ENCODE measurements at places on chromosomes 1 and 21.

- no peak for DNase-seq
Observed at GRCh38 chr1:26289158-26290059, 9.5 kb downstream of the SH3BGRL3 start.

GRCh38 chr1:151703813-151704212 lies 12.8 kb downstream of the CELF3 start:
- no peak for DNase-seq

- no peak for DNase-seq
Observed at GRCh38 chr1:94819945-94820746, at the start of gene SLC44A3. Gene SLC44A3 (plus strand): TSS chr1:94820357. CDS start chr1:94820452, 95 bp downstream.

DNA sequence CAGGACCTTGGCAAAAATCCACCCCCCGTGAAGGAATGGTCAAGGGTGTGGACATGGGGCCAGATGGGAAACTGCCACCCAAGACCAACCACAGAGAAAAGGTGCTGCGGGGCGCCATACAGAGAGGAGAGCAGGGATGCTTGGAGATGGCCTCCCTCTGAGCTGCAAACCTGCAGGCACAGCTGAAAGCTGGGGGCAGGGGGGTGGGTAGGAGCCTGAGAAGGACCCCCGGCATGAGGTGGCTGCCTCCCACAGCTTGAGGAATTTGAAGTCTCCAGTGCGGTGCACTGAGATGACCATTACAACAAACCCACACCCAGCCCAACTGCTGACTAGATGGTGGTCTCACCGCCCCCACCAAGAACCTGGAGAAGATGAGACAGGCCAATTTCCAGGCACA lies 84.8 kb downstream of the WDR4 start:
- no peak for DNase-seq

DNA sequence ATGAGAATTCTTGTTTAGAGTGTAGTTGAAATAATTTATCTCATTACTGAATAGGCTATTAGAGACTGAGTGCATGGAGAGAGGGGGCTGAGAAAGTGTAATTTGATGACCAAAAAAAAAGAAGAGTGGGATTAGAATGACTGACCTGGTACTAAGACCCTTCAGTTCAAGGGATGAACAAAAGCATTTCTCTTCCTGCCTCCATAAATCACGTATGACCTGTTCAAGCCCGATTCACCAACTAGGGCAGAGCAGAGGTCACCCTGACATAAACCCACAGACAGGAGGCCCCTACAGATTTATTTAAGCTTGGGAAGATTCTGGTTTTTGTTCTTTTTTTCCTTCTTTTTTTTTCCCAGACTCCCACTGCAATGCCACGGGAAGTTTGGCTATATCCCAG lies 123.7 kb upstream of the COP1 start:
- DNase-seq = no peak

GRCh38 chr1:108016451-108016920 lies 51.5 kb upstream of the VAV3 start:
- DNase-seq = no peak

DNA sequence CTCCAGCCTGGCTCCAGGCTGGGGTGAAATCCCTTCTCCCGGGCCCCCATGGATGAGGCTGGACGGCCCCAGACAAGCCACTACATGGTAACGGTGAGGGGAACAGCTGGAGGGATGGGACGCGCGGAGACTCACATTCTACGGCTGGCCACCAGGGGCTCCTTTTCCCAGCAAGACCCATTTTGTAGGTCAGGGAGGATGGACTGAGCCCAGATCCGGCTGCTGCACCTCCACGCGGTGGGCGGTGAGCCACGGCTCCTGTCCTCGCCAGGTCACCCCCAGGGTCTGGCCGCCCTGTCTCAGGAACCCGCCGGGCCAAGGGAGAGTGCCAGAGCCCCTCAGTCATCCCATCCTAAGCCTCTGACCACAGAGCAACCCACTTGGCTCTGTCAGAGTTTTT lies 75.0 kb upstream of the ACTRT2 start:
- DNase-seq = no peak

GRCh38 chr1:113057006-113057405 lies 16.0 kb upstream of the LRIG2 start:
- no peak for DNase-seq

GRCh38 chr1:177340601-177341067 lies 169.9 kb downstream of the BRINP2 start:
- DNase-seq = no peak

DNA sequence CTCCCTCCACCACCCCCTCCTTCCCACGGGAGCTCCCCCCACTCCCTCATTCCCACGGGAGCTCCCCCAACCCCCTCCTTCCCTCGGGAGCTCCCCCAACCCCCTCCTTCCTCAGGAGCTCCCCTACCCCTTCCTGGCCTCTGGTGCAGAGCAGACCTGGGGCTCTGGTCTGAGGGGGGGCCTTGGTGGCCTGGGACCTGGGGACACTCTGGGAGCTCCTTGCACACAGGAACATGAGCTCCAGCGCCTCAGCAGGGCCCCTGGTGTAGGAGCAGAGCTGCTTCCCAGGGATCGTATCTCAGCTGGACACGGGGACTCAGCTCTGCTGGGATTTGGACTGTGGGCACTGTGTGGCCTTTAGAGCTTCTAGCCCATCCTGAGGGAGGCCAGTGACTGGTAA lies 19.7 kb upstream of the PRSS38 start:
- no peak for DNase-seq

- no peak for DNase-seq
Observed at GRCh38 chr1:227765261-227766014, 30.2 kb downstream of the SNAP47 start.

DNA sequence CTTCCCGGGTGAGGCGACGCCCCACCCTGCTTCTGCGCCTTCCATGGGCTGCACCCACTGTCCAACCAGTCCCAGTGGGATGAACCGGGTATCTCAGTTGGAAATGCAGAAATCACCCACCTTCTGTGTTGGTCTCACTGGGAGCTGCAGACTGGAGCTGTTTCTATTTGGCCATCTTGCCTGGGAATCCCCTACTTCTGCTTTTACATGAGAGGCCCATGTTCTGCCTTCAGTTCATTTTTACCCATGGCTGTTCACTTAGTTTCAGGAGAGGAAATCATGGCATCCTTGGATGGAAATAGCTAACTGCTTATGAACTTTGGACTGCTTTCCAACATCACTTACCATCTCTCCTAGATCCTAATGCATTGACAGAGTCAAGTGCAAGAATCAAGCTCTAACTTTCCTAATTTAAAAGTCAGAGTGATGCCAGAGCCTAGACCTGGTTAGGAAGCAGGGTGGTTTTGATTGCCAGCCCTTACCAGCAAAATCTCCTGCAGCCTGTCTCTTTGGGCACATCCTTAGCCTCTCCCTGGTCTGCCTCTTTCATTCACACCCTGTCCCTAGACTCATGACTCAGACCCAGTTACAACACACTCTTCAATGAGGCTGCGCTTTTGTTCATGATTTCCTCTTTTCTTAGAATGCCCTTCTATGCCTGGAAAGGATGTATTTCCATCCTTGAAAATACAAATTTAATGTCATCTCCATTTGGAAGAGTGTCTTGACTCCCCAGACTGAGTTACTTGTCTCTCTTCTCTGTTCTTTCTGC lies 137.2 kb downstream of the KCTD3 start:
- no peak for DNase-seq

- DNase-seq = no peak
Observed at GRCh38 chr1:244757091-244757939, 78.1 kb upstream of the COX20 start.

GRCh38 chr1:173392895-173393658 lies 84.1 kb upstream of the PRDX6 start:
- no peak for DNase-seq

DNA sequence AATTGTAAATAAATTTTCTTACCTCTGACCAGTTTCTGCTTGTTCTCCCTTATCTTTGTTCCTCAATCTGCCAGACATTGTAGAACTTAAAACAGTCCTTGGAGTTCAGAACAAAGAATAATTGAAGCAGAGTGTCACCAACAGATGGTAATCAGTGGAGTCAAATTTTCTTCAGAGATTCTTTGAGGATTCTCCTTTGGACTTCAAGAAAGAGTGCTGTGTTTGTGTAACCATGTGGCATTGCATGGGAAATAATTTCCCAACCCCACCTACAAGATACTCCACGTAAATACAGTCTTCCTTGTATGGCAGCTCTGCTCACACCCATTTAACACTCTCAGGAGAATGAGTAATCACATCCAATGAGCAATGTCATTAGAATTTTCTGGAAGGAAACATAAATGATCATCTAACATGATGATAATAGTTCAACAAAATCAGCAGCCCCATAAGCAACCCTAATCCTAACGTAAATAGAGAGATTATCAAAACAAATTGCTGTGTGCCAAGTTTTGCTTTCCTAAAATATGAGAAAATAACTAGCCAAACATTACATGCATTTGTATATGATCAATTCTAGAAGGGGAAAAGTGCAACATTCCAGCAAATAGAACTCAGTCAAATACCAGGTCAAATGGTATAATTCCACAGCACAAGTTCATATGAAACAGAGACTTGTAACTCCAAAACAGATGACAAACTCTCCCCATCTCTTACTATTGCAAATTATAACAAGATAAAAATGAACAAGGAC lies 6.9 kb upstream of the DENND1B start:
- no peak for DNase-seq

DNA sequence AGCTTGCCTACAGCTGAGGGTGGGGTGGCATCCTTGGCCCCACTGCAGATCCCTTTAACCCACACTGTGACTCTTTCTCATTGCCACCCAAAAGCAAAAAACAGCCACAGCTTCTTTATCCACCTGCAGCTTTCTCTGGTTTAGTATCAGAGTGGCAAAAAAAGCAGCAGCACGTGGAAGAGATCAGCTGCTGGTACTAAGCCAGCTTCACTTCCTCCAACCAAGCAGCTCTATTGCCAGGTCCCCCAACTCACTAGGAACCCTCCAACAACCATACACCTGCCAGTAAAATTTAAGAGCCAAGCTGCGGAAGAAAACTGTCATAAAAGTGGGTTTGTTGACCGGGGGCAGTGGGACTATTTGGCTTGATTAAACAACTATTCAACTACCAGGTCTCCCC lies 66.4 kb downstream of the KDM1A start:
- DNase-seq = no peak

DNA sequence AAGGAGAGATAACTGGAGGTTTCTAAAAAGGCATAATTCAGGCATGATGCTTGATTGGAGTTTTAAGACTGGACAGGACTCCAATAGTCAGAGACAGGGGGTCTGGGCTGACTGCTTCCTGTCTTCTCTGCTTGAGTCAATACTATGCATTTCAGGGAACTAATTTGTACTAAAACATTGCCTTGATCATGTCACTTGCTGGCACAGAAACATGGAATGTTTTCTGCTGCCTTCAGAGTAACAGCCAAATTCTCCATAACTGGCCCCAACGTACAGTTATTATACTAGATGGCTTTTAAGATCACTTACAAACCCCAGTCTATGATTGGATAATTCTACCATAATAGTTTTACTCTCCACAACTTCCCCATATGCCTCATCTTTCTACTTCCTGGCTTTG lies 247.0 kb downstream of the DNM3 start:
- DNase-seq = no peak

DNA sequence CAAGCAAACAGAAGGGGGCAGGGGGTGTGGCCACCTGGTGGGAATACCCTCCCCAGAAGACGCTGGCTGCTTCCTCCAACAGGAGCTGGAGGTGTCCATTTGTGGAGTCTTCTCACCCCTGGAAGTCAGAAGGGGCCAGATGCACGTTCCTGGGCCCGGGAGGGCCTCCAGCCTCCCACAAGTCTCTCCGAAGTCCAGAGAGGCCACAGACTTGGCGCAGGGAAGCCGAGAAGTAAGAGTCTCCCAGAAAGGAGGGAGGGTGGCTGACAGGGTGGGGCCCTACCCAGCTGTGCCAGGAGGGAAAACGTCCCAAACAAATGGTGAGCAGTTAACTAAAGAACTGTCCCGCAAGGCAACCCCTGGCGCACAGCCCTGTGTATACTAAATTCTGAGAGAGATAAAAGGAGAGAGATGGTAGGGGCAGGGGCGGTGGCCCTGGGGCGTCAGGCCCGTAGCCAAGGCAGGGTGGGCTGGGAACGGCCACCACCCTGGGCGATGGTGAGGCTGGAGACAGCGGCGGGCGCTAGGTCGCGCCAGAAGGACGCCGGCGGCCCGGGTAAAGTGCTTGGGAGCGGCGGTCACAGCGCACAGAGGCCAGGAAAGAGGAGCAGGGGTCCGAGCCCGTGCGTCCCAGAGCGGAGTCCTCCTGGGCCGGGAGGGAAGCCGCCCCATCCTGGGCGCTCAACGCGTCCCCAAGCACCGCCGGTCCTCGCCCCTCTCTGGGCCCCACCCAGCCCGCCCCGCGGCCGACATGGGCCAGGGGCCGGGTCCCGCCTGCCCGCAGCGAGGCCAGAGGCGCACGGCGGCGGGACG lies 1.2 kb downstream of the CHD5 start:
- DNase-seq = no peak

- no peak for DNase-seq
Observed at GRCh38 chr1:147216124-147216523, 9.0 kb downstream of the FMO5 start.

- DNase-seq = no peak
Observed at GRCh38 chr21:27464648-27465047, 497.8 kb upstream of the ADAMTS5 start.

DNA sequence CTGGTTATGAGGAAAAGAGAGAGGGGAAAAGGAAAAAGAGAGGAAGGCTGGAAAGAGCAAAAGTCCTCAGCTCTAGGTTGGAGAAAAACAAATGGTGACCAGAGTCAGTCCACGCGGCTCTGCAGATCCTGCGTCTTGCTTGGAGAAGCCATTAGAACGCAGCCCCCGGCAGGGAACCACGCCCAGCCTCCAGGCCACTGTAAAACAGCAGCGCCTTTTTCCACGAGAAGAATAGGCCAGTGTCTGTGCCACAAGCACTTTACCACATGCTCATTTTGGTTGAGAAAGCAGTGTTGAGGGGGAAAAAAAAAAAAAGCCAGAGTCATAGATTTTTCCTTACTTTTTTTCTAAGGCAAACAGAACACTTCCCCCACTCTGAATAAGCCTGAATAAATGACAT lies 846.9 kb upstream of the ADAMTS5 start:
- DNase-seq = no peak

DNA sequence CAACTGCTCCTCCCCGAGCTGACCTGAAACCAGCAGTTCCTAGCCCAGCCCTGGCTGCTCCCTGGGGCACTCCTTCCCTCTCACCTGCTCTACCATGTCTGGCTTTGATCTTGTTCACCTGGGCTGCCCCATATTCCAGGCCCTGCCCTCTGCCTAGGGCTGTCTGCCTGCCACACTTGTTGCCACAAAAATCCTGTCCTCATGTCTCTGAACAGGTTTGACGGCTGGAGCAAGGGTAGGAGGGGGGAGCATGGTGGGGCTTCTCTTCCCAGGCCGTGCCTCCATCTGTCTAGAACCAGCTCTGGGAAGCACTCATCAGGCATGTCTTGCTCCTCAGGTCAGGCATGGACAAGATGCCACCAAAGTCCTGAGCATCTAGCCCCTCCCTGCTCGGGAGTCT lies 44.3 kb upstream of the WNT2B start:
- DNase-seq = no peak

- DNase-seq = no peak
Observed at GRCh38 chr1:59664166-59664565, 150.6 kb upstream of the HOOK1 start.

DNA sequence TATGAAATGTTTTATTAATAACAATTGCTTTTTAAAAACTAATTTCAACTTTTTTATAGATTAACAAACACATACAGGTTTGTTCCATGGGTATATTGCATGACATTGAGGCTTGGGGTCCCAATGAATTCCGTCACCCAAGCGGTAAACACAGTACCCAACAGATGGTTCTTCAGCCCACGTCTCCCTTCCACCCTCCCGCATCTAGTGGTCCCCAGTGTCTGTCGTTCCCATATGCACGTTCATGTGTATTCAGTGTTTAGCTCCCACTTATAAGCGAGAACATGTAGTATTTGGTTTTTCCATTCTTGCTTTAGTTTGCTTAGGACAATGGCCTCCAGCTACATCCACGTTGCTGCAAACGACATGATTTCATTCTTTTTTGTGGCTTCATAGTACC lies 48.6 kb downstream of the NOS1AP start:
- DNase-seq = no peak

GRCh38 chr1:8911416-8912309 lies 33.2 kb upstream of the ENO1 start:
- DNase-seq = peak; percentile 88
